PC-9 (cell line): ENCODE measurements at places on chromosomes 7 and 10.
A peak's percentile ranks its signal among the peaks of the same experiment; 100 is the strongest.

DNA sequence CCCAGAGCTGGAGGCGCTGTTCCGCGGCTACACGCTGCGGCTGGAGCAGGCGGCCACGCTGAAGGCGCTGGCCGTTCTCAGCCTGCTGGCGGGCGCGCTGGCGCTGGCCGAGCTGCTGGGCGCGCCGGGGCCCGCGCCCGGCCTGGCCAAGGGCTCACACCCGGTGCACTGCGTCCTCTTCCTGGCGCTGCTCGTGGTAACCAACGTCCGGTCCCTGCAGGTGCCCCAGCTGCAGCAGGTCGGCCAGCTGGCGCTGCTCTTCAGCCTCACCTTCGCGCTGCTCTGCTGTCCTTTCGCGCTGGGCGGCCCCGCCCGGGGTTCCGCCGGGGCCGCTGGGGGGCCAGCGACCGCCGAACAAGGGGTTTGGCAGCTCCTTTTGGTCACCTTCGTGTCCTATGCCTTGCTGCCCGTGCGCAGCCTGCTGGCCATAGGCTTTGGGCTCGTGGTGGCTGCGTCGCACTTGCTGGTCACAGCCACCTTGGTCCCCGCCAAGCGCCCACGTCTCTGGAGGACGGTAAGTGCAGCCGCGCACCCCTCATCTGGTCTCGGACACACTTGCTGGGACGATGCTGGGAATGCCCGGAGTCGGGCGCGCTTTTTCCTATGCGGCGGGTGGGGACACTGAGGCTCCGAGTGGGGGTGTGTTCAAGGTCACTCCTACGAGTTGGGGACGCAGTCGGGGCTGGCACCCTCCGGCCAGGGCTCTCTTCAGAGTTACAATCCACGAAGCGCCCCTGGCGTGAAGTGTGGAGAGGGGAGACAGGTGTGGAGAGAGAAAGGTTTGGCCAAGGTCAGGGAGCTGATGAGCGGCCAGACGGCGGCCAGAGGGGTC is 717 bp downstream of the ADCY1 start:
- no peak for DNase-seq

DNA sequence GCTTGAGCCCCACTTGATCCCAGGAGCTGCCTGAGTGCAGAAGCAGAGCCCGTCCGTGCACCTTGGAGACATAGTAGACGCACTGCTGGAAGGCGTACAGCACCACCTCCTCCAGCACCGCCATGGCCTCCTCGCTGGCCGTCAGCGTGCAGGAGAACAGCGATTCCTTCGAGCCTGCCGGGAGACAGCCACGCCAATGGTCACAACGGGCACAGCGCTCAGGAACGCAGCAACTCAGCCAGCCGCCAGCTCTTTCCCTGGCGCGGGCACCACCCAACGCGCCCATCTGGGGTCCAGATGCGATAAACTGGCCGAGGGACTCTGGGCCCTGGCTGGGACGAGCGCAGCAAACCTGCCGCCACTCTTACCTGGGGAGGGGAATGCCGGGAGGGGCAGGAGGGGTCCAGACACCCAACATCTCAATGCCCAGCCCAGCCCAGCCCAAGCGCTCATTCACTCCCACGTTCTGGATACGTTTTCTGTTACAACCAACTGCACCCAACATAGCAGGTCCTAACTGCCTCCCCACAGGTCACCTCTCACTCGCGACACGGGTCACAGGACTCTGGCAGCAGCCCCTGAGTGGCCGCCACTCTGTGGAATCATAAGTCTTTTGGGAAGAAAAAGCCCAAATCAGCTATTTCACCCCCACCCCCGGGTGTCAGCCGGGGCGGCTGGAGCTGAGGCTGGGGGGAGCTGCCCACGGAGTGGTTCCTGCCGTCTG is 41.9 kb downstream of the AP5Z1 start:
- DNase-seq: no peak

DNA sequence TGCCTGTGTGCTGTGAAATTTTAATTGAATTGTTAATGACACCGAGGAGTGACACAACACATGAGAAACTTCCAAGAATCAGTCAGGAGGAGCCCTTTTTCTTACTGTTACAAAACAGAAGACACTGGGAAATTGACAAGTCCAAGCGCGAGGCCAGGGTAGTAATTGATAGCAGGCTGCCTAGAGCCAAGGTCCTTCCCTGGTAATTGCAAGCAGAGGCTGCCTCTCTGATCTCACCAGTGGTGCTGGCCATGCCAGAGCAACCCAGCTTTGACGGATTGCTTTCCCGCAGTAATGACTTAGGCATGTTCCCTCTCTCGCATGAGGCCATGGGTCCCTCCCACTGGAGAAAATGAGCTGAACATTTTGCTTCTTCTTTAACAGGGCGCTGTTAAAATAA is 111.5 kb downstream of the LRMDA start:
- DNase-seq: no peak

DNA sequence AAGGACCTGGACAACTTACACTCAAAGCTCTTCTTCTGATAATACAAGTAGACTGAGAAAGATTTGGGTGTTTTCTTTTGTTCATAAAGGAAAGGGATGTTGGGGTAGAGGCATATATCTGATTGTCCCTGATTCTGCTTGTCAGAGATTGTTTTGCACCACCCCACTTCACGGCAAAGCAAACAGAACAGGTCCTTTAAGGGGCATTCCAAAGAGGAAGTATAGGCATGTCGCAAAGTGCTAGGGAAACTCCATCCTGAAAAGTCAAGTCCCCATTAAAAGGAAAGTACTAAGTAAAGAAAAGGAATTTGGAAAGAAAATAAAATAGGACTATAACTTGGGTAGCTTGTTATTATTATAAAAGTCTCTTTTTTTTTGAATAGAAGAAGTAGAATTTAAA is 233.0 kb downstream of the DNAJB9 start:
- no peak for DNase-seq

GRCh38 chr7:74275401-74275881 is 13.8 kb upstream of the CLIP2 start:
- DNase-seq: no peak

- no peak for DNase-seq
These were observed 98.3 kb downstream of the CHST15 start for GRCh38 chr10:123995082-123995460.

- no peak for DNase-seq
These were observed 42.1 kb upstream of the NAMPT start for GRCh38 chr7:106326594-106327537.

GRCh38 chr7:158475036-158475678 is 112.5 kb downstream of the PTPRN2 start:
- DNase-seq: no peak

GRCh38 chr7:127789031-127789430 is 137.0 kb downstream of the SND1 start:
- DNase-seq: no peak

GRCh38 chr7:2936301-2936700 is 92.2 kb upstream of the GNA12 start:
- no peak for DNase-seq

DNA sequence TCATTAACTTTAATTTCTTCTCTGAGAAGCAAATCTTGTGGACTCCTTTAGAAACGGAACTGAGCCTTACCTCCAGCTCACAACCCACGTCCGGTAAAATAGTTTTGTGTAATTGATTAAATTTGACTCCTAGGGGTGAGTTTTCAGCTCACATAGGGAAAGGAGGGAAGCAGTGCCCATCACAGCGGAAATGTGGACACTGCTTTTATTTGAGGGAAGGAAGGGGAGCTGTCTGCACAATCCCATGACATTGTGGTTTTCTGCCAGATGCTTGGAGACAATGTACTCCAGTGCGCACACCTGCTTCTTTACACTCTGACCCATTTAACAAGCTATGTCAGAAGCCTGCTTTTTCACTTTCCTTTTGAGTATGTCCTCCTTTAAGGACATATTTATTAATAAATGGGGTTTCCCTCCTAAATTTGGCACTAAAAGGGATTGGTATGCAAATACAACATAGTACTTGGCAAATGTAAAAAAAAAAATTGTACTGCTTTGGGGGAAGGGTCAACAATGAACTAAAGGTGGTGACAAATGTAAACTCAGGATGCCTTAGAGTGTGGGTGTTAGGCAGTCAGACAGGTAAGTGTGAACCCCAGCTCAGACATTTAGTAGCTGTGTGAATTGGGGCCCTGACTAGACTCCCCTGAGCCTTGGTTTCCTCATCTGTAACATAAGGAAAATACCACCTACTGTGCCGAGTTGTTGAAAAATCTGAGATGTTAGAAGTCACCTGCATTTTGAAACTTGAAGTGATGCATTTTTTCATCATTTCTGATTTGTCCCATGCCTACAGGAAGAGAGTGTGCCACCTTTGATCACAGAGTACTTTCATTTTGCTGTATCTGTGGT is 90.2 kb upstream of the KLF6 start:
- no peak for DNase-seq

DNA sequence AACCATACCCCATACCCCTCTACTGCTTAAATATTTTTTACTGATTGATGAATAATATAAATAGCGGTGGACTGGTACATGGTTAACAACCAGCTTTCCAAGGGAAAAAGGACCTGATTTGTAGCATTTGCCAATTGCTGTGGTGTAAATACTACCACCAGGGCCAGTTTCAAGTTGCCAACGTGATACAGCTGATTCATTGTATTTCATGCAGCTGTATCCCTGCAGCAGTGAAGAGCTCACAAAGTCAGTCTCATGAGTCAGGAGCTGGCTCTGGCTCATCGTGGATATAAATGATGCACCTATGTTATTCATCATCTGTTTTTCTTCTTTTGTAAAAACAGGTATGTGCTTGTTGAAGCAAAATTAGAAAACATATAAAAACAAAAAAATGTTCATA is 15.2 kb downstream of the CALML5 start:
- DNase-seq: no peak

- no peak for DNase-seq
These were observed 330.6 kb downstream of the MDFIC start for GRCh38 chr7:115252461-115252860.

- DNase-seq: no peak
These were observed 141.7 kb upstream of the SHH start for GRCh38 chr7:155953781-155954549.

DNA sequence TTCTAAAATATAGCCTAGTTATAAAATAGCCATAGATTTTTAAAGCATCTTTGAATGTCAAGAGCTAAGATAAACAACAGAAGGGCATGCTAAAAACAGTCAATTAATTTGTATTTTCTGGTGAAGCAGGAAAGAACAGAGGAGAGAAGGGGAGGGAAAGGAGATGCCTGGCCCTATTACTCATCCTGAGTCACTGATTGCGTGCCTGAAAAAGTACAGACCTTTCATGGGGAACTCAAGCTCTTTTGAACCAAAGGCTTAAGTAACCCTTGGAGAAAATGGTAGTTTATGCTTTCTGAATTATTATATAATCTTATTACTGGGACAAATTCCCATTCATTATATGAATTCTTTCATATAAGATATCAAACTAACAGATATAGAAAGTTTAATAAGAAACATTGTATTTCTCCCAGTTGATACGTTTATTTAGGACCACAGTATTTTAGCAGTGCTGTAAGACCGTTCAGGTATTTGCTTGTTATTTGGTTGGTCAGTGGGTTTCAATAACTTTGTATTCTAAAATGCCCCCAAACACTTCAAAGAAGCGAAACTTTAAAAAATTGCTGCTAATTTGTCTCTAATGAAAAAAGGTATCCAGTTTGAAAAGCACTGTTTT is 151.3 kb downstream of the HGF start:
- peak; percentile 22 for DNase-seq

GRCh38 chr10:122954731-122955050 is 664 bp upstream of the C10orf88 start:
- DNase-seq: no peak

GRCh38 chr7:99014113-99014985 is 129.6 kb downstream of the SMURF1 start:
- no peak for DNase-seq

- peak; percentile 65 for DNase-seq
These were observed 353.3 kb upstream of the ZMIZ1 start for GRCh38 chr10:78715435-78715834.

- DNase-seq: no peak
These were observed 28.8 kb downstream of the TMEM120A start for GRCh38 chr7:75965617-75966016.

- no peak for DNase-seq
These were observed 34.2 kb downstream of the PUS7 start for GRCh38 chr7:105487579-105488571.

DNA sequence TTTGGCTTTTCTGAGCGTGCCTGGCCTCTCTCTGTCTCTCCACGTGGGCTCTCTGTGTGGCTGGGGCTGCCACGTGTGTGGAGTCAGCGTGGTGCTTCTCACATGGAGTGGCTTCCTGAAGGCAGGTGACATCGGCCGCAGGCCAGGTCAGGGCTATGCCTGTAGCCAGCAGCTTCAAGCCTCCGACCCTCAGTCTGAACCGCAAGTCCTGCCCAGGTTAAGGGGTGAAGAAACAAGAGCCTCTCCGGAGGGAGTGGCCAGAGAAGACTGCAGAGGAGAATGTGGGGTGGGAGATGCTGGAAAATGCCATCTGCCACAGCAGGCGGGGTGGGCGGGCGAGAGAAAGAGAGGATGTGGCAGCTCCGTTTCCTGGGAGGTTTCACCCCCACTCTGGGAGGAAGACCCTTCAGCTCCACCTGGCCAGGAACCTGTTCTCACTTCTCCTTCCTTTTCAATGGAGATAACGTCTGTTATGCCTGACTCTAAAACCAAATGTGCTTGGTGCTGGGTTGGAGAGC is 14.3 kb upstream of the VIPR2 start:
- no peak for DNase-seq
